ENCODE measurements at places on chromosomes 6 and 20. TPM values are rescaled to one million over a fixed set of nuclear protein-coding genes. Genes with fewer than 3 reads are reported as not detected.
A peak's percentile ranks its signal among the peaks of the same experiment; 100 is the strongest.

The MCCD1 gene
- total RNA-seq = not detected

DNA sequence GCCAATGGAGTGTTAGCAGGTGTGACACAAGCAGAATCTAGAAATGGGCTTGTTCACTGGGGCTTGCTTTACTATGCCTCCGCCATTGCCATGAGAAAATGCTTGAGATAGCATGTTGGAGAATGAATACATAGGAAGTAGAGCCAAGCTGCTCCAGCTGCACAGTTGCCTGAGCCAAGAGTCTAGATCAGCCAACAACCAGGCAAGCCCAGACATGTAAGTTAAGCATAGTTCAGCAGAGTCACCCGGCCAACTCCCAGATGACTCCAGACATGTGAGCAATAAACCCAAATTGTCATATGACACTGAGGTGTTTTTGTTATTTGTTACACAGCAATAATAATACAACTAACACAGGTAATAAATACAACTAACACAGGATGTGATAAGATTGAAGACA, 167.9 kb downstream of the HAO1 start:
- H3K36me3 ChIP-seq = no peaks in the 10 kb centered on the region
- no peaks in the 10 kb centered on the region for H3K27me3 ChIP-seq
- DNase-seq = no peak
- no peak overlapping the region for H3K4me3 ChIP-seq

DNA sequence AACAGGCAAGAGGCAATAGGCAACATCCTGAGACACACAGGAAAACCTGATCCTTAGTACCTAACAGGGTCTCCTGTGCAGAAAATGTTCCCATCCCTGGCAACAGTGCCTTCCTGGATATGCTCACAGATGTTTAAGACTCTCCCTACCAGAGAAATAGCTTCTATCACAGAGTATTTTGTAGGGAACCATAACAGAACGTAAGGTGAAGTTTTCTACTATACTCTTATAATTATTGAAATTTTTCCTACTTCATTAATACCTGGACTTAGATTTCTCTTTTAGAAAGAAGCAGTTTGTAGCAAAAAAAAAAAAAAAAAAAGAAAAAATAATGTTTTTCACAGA, 33.5 kb upstream of the LGSN start:
- peaks cover 27% of the 10 kb centered on the region for H3K27me3 ChIP-seq
- H3K27ac ChIP-seq = peak overlapping the region; percentile 84
- H3K4me3 ChIP-seq = peak overlapping the region; percentile 71
- DNase-seq = no peak
- peaks cover 3% of the 10 kb centered on the region for H3K36me3 ChIP-seq

GRCh38 chr20:32168184-32168910, 39.2 kb downstream of the PLAGL2 start:
- no peak for DNase-seq
- peaks cover 10% of the 10 kb centered on the region for H3K36me3 ChIP-seq
- no peak overlapping the region for H3K27ac ChIP-seq

GRCh38 chr6:143803769-143804568, 39.2 kb upstream of the LTV1 start:
- no peaks in the 10 kb centered on the region for H3K27me3 ChIP-seq
- H3K4me1 ChIP-seq = peaks cover 18% of the 10 kb centered on the region
- H3K4me3 ChIP-seq = no peak overlapping the region
- peaks cover 30% of the 10 kb centered on the region for H3K36me3 ChIP-seq
- no peak for DNase-seq

The SERPINB1 gene
- 65.7 TPM for total RNA-seq

- H3K4me3 ChIP-seq = no peak overlapping the region
- no peaks in the 10 kb centered on the region for H3K27me3 ChIP-seq
- H3K4me1 ChIP-seq = no peaks in the 10 kb centered on the region
- H3K27ac ChIP-seq = no peak overlapping the region
- no peak for DNase-seq
- no peaks in the 10 kb centered on the region for H3K36me3 ChIP-seq
Observed at GRCh38 chr6:46876126-46876525, 45.6 kb downstream of the ADGRF5 start.

GRCh38 chr6:117951783-117952182, 44.7 kb downstream of the SLC35F1 start:
- no peaks in the 10 kb centered on the region for H3K4me1 ChIP-seq
- no peaks in the 10 kb centered on the region for H3K36me3 ChIP-seq
- H3K27ac ChIP-seq = no peak overlapping the region
- H3K27me3 ChIP-seq = no peaks in the 10 kb centered on the region
- DNase-seq = no peak

DNA sequence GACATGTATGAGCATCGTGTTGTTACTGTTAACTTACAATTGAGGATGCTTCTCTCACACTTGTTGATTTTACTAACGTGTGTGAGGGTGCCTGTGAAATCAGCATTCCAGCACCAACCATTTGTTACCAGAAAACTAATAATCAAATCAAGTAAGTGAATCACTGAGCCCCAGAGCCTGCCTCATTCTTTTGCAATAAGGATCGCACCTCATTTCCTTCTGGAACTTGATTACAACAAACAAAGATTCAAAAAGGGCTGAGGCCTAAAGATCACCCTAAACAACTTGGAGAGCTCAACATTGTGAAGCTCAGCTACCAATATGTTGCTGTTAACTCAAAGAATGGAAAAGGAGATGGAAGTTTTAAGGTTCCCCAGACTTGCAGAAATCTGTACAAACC, 274.7 kb downstream of the TFAP2A start:
- no peaks in the 10 kb centered on the region for H3K4me1 ChIP-seq
- no peak overlapping the region for H3K4me3 ChIP-seq

- H3K4me1 ChIP-seq = no peaks in the 10 kb centered on the region
- no peaks in the 10 kb centered on the region for H3K36me3 ChIP-seq
- H3K4me3 ChIP-seq = no peak overlapping the region
- no peak for DNase-seq
- H3K27ac ChIP-seq = no peak overlapping the region
- H3K27me3 ChIP-seq = no peaks in the 10 kb centered on the region
Observed at GRCh38 chr6:7171119-7171518, 63.4 kb downstream of the RREB1 start.

The RAB44 gene
- not detected for total RNA-seq

The CRISP2 gene
- not detected for total RNA-seq

GRCh38 chr20:12838261-12838866, 170.4 kb upstream of the SPTLC3 start:
- H3K27ac ChIP-seq = no peak overlapping the region
- no peaks in the 10 kb centered on the region for H3K36me3 ChIP-seq
- no peaks in the 10 kb centered on the region for H3K27me3 ChIP-seq
- H3K4me3 ChIP-seq = no peak overlapping the region
- H3K4me1 ChIP-seq = no peaks in the 10 kb centered on the region
- DNase-seq = no peak

- no peak overlapping the region for H3K27ac ChIP-seq
- no peaks in the 10 kb centered on the region for H3K4me1 ChIP-seq
- no peaks in the 10 kb centered on the region for H3K36me3 ChIP-seq
- no peaks in the 10 kb centered on the region for H3K27me3 ChIP-seq
- no peak overlapping the region for H3K4me3 ChIP-seq
Observed at GRCh38 chr6:51846531-51846930, 240.9 kb downstream of the PKHD1 start.

DNA sequence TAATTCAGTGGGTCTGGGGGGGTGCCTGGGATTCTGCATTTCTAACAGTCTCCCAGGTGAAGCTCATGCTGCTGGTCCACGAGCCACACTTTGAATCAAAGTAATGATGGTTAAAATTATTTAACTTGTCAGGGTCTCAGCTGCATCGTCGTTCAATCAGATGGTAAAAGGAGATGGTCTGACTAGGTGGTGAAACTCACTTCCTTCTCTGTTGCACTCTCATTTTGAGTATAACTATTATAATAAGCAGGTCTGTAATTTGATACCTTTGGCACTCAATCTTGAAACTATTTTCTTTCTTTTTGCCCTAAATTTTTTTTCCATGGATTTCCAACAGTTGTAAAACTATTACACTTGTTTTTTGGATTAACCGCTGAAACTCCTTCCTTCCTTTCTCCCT, 292.5 kb downstream of the FARS2 start:
- no peak for DNase-seq
- peaks cover 24% of the 10 kb centered on the region for H3K36me3 ChIP-seq
- peaks cover 7% of the 10 kb centered on the region for H3K4me1 ChIP-seq
- no peak overlapping the region for H3K27ac ChIP-seq
- H3K4me3 ChIP-seq = no peak overlapping the region

DNA sequence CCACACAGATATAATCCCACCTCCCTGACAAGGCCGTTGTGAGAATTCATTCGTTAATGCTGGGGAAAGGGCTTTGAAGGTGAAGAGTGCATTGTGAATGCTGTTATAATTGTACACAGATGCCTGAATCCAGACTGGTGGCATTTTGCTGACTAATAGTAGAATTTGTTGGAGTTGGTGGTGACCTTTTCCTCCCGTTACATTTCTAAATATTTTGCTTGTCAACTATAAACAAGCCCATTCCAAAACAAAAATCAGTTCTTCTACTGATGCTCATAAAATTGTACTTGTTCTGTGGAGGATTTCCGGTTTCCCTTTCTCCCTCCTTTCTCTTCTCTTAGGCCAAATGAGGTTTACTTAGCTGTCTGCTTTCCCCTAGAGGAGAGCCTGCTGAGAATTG, 253.1 kb upstream of the SUPT3H start:
- H3K27ac ChIP-seq = no peak overlapping the region
- peaks cover 7% of the 10 kb centered on the region for H3K36me3 ChIP-seq
- no peak overlapping the region for H3K4me3 ChIP-seq
- H3K4me1 ChIP-seq = peaks cover 27% of the 10 kb centered on the region
- no peak for DNase-seq

All from activated CD8-positive, alpha-beta memory T cell treated with anti-CD3 and anti-CD28 coated beads, Interleukin-2, amount 10 ng/mL, durations not matched to agents 7 days and 5 days (primary cell).